ENCODE measurements at places on chromosomes 16 and 17.

DNA sequence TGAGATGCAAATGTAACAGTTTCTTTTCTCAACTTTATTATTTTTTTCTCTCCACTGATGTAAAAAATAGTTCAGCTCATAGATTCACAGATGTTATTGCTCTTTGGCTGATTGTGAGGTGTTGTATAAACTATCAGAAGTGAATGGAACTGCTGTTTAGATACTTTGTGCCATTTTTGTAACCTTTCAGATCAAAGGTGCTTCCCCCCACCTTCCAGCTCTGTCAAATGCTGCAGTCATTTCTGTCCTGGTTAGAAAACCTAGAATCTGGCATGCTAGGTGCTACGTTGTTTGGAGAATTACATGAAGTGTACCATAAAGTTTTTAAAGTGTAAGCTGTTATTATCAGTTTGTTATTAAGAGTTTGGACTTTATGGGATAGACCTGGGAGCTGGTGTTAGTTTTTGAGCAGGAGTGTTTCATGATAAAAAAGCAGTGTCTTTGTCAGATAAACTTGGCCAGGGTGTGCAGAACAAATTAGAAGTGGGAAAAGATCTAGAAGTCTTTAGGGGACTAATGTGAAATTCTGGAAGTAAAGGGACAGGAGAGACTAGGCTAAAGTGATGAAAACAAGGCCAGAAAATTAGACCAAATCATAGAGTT lies 1.8 kb upstream of the WIPI1 start:
- DNase-seq, result no peak

- DNase-seq, result no peak
Measured at GRCh38 chr16:11377154-11377553, 31.9 kb downstream of the RMI2 start.

DNA sequence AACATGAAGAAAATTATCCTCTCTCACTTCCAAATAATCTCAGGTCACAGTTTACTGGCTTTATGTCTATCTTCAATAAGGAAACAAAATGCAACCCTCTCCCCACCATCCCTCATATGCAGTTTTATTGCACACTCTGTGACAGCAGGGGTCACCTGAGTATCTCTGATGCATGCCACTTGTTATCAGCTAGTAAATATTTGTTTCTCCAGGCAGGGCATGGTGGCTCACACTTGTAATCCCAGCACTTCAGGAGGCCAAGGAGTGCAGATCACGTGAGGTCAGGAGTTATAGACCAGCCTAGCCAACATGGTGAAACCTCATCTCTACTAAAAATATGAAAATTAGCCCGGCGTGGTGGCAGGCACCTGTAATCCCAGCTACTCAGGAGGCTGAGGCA lies 61.1 kb downstream of the ADAMTS18 start:
- no peak for DNase-seq

GRCh38 chr17:57498443-57498842 lies 242.1 kb downstream of the MSI2 start:
- no peak for DNase-seq

DNA sequence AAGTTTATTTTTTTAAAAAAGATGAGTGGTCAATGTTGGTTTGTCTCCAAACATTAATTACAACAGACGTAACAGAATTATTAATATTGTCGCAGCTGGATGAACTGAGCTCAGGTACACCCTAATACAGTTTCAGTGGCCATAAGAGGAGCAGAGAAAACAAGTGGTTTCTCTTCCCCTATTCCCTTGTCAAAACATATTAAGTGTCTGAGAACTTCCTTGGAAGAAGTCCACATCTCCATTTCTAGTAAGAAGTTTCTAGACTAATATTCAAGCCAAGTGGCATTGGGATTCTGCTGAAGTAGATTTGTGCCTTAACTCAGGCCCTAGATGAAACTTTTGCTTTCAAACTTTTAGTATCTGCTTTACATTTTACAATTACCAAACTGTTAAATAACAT lies 47.7 kb downstream of the GNA13 start:
- DNase-seq, result no peak

- no peak for DNase-seq
Measured at GRCh38 chr16:56779906-56780305, 50.0 kb downstream of the NUP93 start.

DNA sequence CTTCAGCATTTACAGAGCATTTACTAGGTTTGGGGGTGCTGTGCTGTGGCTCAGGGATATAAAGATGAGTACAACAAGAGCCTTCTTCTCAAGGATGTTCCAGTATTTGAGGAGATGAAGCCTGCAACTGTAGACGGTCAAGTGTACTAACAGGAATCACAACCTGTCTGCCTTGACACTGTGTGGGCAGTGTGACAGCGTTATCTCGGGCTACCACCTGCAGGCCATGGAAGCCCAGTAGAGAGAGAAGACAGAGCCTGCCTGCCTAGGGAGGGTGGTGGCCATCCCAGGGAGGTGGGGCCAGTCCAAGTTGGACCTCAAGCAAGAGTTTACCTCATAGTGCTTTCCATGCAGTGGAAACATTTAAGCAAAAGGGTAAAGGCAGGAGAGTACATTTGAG lies 215.1 kb upstream of the ASIC2 start:
- no peak for DNase-seq

DNA sequence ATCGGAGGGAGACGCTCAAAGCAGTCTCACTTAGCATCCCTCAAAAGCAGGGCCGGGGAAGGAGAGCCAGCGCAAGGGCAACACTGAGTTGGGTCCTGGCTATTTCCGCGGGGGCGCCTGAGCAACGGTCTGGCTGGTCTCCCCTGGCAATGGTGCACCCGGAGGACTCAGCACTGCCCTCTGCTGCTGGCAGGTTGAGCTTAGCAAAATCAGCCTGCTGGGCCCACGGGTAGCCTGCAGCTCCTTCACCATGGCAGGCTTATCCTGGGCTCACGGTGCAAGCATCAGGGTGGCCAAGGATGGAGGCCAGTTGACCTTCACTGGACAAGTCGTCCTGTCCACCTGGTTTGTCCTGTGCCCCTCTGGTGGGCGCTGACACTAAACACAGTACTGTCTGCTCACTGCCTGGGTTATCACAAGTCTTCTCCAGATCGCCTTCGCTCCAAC lies 14.4 kb upstream of the ALDH3A1 start:
- DNase-seq, result peak; percentile 50

DNA sequence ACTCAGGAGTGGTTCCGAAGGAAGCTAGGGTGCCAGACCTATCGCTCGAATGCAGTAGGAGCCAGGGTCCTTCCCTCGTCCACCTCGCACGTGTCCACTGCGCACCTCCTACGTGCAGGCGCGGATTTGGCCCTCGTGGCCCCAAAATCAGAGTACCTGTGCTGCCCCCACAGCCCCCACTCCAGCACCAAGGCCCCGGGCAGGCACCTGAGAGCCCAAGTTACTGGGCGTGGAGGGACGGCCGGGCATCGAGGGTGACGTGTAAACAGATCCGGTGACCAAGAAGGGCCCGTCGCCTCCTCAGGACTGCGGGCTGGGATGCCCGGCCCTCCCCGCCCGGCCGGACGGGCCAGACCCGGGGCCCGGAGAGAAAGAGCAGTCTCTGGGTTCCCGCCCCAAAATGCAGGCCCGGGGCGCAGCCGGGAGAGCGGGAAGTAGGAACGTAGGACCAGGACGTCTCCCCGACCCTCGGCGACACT lies 492 bp downstream of the SLC25A39 start:
- no peak for DNase-seq

GRCh38 chr17:81715872-81716673 lies 4.0 kb downstream of the SLC25A10 start:
- no peak for DNase-seq

GRCh38 chr16:19645557-19645981 lies 72.5 kb downstream of the KNOP1 start:
- no peak for DNase-seq

DNA sequence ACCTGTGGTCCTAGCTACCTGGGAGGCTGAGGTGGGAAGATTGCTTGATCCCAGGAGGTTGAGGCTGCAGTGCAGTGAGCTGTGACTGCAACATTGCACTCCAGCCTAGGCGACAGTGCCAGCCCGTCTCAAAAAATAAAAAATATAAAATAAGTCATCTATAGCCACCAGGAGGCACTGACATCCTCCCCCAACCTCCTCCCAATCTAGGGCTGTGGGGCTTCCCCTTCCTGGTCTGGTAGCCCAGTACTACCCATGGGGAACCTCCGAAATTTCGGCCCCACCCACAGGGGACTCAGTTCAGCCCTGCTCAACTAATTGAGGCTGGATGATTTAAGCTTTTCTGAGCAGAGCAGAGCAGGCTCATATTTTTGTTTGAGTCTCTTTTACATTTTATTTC lies 3.2 kb downstream of the ZSCAN10 start:
- DNase-seq, result peak; percentile 35

DNA sequence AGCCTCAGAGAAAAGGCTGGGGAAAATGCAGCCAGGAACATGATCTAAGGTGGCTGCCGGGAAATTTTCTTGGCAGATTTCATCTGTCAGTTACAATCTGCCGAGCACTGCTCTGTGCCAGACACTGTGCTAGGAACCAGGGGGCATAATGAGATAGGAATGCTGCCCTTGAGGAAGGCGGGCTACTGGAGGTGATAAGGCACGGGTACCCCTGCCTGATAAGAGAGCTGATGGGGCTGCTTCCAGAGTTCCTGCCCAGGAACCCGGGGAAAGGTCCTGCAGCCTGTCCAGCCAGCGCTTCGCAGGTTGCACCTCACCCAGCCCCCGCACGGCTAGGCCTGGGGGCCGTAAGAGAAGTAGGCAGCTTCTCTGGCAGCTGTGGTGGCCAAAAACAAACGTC lies 3.1 kb downstream of the SCNN1G start:
- no peak for DNase-seq

DNA sequence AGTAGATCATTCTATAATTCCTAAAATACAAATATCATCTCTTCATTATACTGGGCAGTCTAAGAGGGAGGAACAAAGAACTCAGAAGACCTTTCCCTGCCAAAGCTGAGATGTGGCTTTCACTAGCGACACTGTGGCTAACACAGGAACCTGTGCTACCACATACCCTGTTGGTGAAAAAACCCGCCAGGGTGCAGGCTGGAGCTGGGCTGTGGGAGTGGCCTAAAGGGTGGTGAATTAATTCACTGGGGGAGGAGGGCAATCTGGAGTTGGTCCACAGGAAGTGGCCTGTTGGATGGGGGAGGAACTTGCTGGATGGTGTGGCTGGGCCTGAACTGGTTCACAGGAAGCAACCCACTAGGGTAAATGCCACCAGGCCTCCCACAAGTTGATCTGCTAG lies 7.4 kb downstream of the ZNF594 start:
- DNase-seq, result no peak

DNA sequence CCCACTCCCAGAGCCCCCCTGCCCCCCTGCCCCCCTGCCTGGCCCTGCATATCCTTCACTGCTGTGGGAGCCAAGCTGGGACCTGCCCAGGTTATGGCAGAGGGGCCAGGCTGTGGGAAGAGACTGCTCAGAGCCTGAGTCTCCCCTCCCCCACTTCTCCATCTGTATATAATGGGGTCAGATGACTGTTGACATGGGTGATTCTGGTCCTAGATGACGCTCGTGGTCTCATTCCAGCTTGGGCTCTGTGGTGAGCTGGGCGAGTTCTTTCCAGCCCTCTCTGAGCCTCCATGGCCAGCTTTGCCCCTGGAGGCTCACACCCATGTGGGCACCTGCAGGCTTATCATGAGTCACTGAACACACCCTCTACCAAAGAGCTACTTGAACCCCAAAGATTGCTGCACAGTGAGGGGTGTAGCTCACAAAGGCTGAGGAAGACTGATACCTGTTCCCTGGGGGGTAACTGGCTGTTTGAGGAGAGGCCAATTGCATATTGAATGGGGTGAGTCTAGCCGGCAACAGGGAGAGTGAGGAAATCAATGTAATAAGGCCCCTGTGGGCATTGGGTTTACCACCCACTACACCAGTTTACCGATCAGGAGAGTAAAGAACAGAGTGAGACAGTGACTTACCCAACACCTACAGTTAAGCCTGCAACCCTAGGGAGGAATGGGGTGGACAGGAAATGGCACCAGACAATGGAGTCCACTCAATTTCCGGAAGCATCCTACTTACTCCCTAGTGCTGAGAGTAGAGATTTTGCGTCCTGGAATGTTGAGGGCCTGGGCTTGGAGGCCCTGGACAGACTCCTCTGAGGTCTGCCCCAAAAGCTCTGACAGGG lies 4.2 kb upstream of the SREBF1 start:
- DNase-seq, result no peak

DNA sequence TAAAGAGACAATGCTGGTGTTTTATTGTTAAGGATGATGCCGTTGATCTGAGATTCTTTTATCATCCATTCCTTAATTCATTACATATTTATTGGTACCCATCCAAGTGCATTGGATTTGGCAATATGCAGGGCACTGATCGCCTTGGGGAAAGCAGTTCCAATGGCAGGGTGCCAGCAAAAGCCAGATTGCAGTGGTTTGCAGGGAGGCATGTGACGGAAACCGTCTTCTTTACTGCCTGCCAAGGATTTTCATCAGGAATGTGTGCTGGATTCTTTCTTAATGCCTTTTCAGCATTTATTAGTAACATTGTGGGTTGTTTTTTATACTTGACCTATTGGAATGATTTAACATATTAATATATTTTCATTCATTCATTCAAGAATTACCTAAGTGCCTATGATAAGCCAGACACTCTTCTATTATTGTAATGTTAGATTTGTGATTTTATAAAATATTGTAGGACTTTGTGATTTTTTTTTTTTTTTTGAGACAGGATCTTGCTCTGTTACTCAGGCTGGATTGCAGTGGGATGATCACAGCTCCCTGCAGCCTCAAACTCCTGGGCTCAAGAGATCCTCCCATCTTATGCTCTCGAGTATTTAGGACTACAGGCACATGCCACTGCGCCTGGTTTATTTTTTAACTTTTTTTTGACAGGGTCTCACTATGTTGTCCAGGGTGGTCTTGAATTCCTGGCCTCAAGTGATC lies 93.4 kb upstream of the TNRC6A start:
- DNase-seq, result no peak

DNA sequence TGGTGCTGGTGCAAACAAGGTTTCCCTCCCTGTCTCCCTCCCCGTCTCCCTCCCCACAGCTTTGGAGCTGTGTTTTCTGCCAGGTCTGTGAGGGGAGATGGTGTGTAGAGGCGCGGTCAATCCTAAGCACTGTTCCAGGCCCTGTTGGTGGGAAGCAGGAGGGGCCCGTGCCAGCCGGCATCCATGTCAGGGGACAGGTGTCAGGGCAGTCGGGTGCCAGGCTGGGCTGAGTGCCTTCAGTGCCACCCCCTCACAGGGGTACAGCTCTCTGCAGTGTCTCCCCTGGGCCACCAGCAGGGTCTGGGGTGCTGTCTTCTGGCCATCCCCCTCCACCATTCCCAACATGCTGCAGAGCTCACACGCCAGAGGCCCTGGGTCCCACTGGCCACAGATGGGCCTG lies 73.6 kb downstream of the KLHDC4 start:
- DNase-seq, result no peak

DNA sequence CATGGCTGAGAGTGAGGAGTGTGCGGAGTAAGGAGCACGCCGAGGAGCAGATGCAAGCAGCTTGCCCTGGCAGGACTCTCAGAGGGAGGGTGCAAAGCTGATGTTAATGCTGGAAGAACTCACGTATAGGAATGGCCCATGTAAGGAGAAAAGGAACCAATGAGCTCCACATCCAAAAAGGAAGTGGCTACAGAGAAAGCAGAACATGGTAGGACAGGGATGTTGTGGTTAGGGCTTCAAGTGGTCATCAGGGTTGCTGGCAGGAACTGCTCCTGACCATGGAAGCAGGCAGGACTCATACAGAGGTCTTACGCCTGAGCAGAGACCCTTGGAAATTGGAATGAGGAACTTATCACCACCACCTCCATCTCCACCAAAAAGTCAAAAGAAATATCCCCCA lies 5.2 kb downstream of the MYO1D start:
- no peak for DNase-seq

- DNase-seq, result no peak
Measured at GRCh38 chr17:77915594-77916021, 42.9 kb upstream of the TNRC6C start.

GRCh38 chr16:84237994-84238750 lies 1.6 kb downstream of the KCNG4 start:
- no peak for DNase-seq

- no peak for DNase-seq
Measured at GRCh38 chr16:69169051-69169450, 17.9 kb upstream of the SNTB2 start.

All from T-helper 17 cell (primary cell).